ENCODE measurements at places on chromosomes 16 and 17.

GRCh38 chr16:11583889-11584565 lies 2.7 kb downstream of the LITAF start:
- peaks cover 3% of the 10 kb centered on the region for H3K36me3 ChIP-seq
- no peak for DNase-seq
- peaks cover 11% of the 10 kb centered on the region for H3K4me1 ChIP-seq
- H3K4me3 ChIP-seq, result no peak overlapping the region
- peaks cover 4% of the 10 kb centered on the region for H3K27me3 ChIP-seq

DNA sequence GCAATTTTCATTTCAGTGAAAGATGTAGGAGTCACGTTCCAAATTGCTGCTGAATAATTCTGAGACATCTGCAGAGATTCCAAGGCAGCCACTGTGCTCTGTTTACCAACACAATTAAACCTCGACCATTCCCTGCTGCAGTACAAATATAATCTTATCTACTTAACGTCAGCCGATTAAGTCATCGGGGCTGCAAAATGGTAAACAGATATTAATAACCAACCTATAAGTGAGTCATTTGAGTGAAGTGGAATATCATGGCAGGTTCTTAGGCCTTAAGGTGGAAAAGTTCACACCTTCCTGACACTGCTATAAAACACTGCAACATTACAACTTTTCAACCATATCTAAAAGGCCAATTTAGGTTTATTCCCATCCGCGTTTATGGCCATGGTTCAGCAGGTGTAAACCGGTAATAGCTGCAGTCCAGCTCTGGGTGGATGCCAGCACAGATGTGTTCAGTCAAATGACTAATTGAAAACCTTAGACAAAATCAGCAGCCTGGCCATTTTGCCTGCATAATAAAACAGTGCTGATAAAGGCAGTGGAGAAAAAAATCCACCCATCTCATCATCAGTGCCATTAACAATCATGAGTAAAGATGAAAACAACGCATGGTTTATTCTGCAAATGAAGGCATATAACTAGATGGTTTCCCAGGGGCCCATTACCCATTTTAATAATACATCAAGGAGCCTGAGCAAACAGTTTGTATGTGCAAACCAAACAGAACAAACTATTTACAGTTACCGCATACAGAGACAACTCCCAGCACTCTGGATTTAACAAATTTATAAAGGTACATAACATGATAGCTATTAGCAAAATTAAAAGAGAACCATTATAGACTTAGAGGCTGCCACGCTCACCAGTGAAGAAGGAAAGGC lies 202.9 kb upstream of the IRX3 start:
- no peak overlapping the region for H3K4me3 ChIP-seq
- H3K36me3 ChIP-seq, result no peaks in the 10 kb centered on the region
- no peaks in the 10 kb centered on the region for H3K27me3 ChIP-seq
- DNase-seq, result no peak

DNA sequence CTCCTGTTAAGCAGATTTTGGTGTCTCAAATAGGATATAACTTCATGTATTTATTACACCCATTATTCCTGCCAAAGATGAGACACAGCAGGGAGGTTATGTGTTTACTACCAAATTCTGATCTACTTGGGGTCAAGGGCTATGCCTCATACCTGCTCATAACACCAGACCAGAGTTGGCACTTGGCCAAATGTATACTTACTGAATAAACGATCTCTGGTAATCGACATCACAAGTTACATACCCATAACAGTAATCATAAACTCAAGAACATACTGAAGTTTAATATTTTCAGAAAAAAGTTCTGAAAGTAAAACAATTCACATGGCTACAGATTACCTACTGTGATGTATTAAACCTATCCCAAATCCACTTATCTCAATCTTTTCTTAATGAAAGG lies 2.9 kb downstream of the TMEM170A start:
- 0 out of 2 replicates have a peak, but pooled peaks cover 3% of the 10 kb centered on the region for H3K36me3 ChIP-seq
- H3K27ac ChIP-seq, result no peak overlapping the region
- no peak overlapping the region for H3K4me3 ChIP-seq
- DNase-seq, result no peak
- H3K27me3 ChIP-seq, result no peaks in the 10 kb centered on the region
- no peaks in the 10 kb centered on the region for H3K4me1 ChIP-seq

- peak; percentile 78 for DNase-seq
- peaks cover 6% of the 10 kb centered on the region for H3K4me1 ChIP-seq
- H3K36me3 ChIP-seq, result no peaks in the 10 kb centered on the region
- H3K27ac ChIP-seq, result no peak overlapping the region
- no peak overlapping the region for H3K4me3 ChIP-seq
Observed at GRCh38 chr17:4908711-4909496, 6.0 kb upstream of the CHRNE start.

- no peak overlapping the region for H3K4me3 ChIP-seq
- H3K27ac ChIP-seq, result no peak overlapping the region
- no peaks in the 10 kb centered on the region for H3K36me3 ChIP-seq
- no peaks in the 10 kb centered on the region for H3K27me3 ChIP-seq
- H3K4me1 ChIP-seq, result no peaks in the 10 kb centered on the region
- no peak for DNase-seq
Observed at GRCh38 chr16:59698346-59699020, 964.4 kb upstream of the GOT2 start.

- H3K27ac ChIP-seq, result no peak overlapping the region
- H3K4me1 ChIP-seq, result no peaks in the 10 kb centered on the region
- H3K27me3 ChIP-seq, result no peaks in the 10 kb centered on the region
- H3K36me3 ChIP-seq, result no peaks in the 10 kb centered on the region
Observed at GRCh38 chr16:82456683-82457082, 170.1 kb upstream of the CDH13 start.

DNA sequence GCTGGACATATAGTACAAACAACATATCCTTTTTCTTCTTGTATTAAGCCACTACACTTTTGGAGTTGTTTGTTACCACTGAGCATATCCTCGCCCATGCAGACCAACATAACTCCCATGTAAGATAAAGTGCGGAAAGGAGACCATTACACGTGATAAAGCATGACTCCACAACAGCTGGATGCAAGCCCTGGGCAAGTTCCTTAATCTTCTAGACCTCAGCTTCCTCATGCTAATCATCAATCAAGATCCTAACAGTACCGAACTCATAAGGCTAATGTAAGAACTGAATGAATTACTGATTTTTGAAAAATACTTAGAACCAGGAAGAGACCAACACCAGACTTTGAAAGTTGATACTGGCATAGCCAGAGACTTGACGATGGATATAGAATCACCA lies 47.0 kb upstream of the GSG1L start:
- peaks cover 33% of the 10 kb centered on the region for H3K36me3 ChIP-seq
- H3K4me3 ChIP-seq, result no peak overlapping the region
- H3K4me1 ChIP-seq, result no peaks in the 10 kb centered on the region
- DNase-seq, result no peak
- no peaks in the 10 kb centered on the region for H3K27me3 ChIP-seq

DNA sequence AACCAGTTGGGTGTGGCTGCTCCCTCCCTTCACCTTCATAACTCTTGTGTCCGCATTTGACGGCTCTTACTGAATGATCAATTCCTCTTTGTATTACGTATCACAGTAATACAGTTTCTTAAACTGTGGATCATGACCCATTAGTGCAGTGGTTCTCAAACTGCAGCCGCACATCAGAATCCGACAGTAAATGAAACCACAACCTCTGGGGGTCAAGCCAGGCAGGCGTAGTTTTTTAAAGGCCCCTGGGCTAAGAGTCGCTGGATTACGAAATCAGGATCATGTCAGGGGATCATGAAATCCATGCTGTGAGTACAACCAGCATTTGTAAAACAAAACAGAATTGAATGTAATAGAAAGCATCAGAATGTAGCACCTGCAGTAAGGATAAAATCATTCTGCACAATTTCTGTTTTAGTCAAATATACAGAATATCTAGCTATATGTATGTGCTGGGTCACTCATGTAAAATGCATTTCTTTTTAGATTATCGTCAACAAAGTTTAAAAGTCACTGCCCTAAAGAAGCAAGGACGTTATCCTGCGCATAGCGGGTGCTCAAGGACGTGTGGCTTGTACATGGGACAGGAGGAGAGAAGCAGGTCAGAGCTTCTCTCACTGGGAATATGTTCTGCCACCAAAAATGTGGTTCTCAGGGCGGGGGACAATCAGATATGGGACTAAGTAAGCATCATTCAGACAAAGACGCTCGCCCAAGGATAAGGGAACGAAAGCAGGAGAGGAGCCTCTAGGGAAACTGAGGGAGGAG lies 113.1 kb downstream of the ZFHX3 start:
- H3K4me3 ChIP-seq, result no peak overlapping the region
- no peak for DNase-seq
- H3K4me1 ChIP-seq, result peaks cover 5% of the 10 kb centered on the region
- no peak overlapping the region for H3K27ac ChIP-seq

DNA sequence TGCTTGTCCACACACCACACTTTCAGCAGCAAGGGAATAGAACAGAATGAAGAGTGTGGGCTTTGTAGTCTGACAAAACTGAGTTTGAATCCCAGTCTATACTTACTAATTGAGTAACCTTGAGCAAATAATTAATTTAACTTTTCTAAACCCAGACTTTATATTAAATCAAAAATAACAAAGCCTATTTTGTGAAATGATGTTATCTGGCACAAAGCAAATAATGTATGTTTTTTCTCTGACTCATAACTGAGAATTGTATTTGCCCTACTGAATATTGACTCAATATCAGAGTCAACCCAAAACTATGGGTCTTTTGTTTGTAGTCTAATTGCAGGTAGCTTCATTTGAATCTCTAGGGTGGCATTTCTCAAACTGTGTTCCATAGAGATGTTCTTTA lies 77.9 kb upstream of the TANC2 start:
- DNase-seq, result no peak
- H3K4me3 ChIP-seq, result no peak overlapping the region
- no peaks in the 10 kb centered on the region for H3K4me1 ChIP-seq
- H3K27ac ChIP-seq, result no peak overlapping the region
- no peaks in the 10 kb centered on the region for H3K36me3 ChIP-seq

GRCh38 chr17:56110463-56111135 lies 42.7 kb upstream of the ANKFN1 start:
- no peak overlapping the region for H3K27ac ChIP-seq
- no peaks in the 10 kb centered on the region for H3K27me3 ChIP-seq
- no peaks in the 10 kb centered on the region for H3K36me3 ChIP-seq
- DNase-seq, result no peak
- H3K4me3 ChIP-seq, result no peak overlapping the region
- no peaks in the 10 kb centered on the region for H3K4me1 ChIP-seq

DNA sequence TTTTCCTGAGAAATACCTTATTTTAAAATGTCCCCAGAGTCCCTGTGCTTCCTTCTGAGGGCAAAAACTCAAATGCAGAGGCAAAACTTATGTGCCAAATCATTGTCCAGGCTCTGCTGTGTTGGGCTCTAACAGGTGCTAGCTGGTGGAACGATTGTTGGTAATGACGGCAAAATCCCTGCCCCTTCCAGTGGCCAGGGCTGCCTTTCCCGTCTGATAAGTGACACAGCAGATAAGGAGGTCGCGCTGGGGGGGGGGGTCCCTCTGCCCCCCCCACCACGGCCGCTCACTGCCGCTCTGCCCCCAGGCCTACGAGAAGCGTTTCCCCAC lies 29.1 kb downstream of the SEC14L5 start:
- no peak overlapping the region for H3K4me3 ChIP-seq
- peaks cover 2% of the 10 kb centered on the region for H3K27me3 ChIP-seq
- H3K27ac ChIP-seq, result no peak overlapping the region
- H3K4me1 ChIP-seq, result peaks cover 2% of the 10 kb centered on the region

DNA sequence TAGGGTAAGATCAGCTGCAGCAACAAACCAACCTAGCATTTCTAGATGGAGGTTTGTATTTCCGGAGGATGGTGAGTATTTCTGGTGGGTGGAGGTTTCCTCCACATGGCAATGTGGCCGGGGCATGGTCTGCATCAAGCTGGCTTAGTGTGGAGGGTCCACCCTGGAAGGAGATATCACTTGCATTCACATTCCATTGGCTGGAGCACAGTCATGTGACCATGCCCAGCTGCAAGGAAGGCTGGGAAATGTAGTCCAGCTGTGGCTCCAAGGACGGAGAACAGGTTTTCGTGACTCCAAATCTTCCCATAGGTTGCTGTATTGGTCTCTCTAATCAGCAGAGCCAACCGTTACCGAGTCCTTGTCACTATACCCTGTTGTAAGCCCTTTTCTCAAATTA lies 68.7 kb downstream of the RAI1 start:
- H3K27ac ChIP-seq, result no peak overlapping the region
- peak; percentile 89 for DNase-seq
- H3K4me3 ChIP-seq, result no peak overlapping the region
- no peaks in the 10 kb centered on the region for H3K27me3 ChIP-seq
- peaks cover 8% of the 10 kb centered on the region for H3K4me1 ChIP-seq

- no peak overlapping the region for H3K4me3 ChIP-seq
- H3K27ac ChIP-seq, result no peak overlapping the region
- H3K4me1 ChIP-seq, result no peaks in the 10 kb centered on the region
- no peaks in the 10 kb centered on the region for H3K27me3 ChIP-seq
- DNase-seq, result no peak
- H3K36me3 ChIP-seq, result peaks cover 2% of the 10 kb centered on the region
Observed at GRCh38 chr17:4124999-4125398, 17.8 kb downstream of the ZZEF1 start.

GRCh38 chr16:31696968-31697743 lies 169.5 kb downstream of the AHSP start:
- H3K27me3 ChIP-seq, result no peaks in the 10 kb centered on the region
- H3K4me1 ChIP-seq, result no peaks in the 10 kb centered on the region
- no peak overlapping the region for H3K4me3 ChIP-seq
- no peak overlapping the region for H3K27ac ChIP-seq

DNA sequence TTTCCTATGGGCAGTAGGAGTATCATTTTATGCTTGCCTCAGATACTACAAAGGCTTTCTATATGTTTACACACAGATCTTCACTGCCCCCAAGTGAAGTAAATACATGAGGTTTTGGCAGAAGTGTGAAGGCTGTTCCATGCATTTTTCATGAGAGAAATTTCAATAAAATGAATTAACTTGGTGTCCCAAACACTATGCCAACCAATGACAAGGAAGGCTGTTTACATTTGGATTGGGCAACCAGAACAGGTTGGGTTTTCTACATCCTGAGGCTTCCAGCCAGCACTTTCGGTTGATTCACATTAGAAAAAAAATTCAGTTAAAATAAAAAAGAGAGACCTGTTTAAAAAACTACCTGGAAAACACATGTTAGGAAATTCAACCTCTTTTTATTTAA lies 625.4 kb downstream of the KCNJ2 start:
- H3K4me3 ChIP-seq, result no peak overlapping the region
- H3K36me3 ChIP-seq, result no peaks in the 10 kb centered on the region
- H3K27ac ChIP-seq, result no peak overlapping the region
- no peak for DNase-seq
- no peaks in the 10 kb centered on the region for H3K4me1 ChIP-seq
- no peaks in the 10 kb centered on the region for H3K27me3 ChIP-seq

GRCh38 chr16:77433146-77433545 lies 1.7 kb downstream of the ADAMTS18 start:
- no peak overlapping the region for H3K4me3 ChIP-seq
- no peaks in the 10 kb centered on the region for H3K4me1 ChIP-seq
- no peaks in the 10 kb centered on the region for H3K36me3 ChIP-seq
- H3K27ac ChIP-seq, result no peak overlapping the region

- DNase-seq, result no peak
- H3K27me3 ChIP-seq, result no peaks in the 10 kb centered on the region
- no peaks in the 10 kb centered on the region for H3K4me1 ChIP-seq
- no peak overlapping the region for H3K27ac ChIP-seq
Observed at GRCh38 chr16:84914273-84914672, 94.5 kb downstream of the CRISPLD2 start.

Data from iPS DF 6.9 (cell line).